ENCODE measurements at places on chromosomes 7 and 10.

- peak; percentile 54 for DNase-seq
Measured at GRCh38 chr10:30784897-30785605, 155.5 kb upstream of the LYZL2 start.

DNA sequence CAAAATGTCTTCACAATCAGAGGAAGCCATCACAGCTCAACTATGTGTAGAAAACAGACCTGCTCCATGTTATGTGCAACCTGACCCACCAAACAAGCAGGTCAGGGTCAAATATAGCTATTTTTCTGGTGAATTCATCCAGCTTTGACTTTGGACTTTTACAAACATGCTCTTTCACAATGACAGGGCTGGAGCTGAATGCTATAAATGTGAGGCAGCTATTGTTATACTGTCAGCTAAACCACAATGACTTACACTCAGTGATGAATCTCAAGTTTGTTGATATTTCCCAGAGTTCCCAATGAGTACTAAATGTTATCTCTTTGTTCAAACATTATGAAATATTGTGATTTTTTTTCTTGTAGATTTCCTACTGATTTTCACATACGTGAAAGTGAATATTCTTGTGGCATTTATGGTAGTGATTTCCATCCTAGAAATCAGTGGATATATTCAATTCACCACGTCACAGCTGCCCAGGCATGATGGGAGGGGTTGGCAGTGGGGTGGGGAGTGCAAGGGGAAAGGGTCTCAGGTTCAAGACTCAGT lies 2.5 kb upstream of the ITIH2 start:
- no peak for DNase-seq

- DNase-seq = no peak
Measured at GRCh38 chr10:3452683-3453361, 280.2 kb upstream of the PITRM1 start.

DNA sequence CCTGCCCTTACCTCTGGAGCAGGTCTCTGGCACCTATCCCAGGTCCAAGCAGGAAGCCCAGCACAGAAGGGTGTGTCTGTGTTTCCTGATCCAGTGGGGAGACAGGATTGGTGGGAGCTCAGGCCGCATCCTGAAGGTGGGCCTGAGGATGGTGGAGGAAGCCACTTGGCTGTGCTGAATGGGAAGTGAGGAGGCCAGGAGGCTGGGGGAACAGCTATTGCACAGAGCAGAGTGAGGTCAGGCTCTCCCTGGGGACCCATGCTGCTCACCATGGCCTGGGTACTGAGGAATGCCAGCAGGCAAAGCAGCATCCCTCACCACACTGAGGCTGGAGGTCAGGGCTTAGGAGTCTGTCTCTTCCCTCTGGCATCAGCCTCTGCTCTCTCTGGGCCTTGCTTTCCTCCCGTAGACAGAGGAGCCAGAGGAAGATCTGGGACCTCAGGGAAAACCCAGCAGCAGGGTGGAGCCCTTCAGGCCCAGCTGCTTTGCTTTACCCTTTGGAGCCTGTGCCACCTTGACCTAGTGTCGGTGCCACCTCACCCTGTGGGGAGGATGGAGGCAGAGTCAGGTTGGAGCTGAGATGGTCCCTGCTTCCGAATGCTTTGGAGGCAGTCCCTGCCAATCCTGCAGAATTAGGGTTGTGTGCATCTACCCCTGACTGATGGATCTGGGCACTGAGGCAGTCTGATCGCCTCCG lies 39.0 kb downstream of the CDH23 start:
- DNase-seq = no peak

DNA sequence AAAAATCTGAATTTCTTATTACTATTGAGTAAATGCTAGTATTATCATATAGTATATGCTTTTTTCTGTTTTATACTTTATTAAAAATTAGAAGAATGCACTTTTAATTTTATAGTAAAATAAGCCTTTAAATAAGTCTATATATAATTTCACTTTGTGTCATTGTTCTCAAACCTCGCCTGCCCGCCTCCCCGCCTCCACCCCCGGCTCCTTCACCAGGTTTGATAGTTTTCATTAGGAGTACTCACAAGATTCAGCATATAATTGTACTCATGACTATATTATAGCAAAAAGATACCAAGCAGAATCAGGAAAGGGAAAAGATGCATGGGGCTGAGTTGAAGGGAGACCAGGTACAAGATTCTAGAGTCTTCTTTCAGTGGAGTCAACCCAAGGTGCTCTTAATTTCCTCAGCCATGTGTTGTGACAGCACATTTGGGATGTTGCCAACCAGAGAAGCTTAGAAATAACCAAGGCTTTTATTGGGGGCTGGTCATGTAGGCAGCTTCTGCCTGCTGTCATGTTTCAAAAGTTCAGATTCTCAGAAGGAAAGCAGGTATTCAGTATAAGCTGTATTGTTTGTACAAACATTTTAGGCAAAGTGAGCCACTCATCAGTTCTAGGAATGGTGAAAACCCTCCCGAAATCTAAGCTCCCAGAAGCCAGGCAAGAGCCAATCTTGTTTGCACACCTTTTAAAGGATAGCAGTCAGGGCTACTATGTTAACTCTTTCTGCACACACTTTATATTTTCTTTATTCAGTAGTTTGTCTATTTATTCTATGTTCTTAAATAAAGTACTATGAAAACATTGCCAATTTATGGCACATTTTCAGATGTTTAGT lies 12.3 kb downstream of the NHLRC2 start:
- no peak for DNase-seq

Data from CD8-positive, alpha-beta memory T cell (primary cell).